ENCODE measurements at places on chromosomes 7 and 10.

DNA sequence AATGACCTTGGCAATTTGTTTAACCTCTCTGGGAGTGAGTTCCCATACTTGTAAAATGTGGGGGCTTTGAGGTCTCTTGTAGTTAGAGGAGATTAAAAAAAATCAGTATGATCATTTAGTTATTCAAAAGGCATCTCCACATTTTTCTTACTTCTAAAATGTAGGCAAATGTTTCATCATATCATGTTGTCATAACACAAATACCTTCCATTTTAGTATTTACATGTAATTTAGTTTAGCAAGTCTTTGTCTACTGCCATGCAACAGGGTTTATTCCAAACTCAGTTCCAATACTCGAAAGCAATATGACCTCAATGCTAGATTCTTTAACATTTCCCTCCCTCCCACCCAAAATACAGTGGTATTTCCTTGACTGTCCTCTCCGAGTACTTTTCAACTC is 262.8 kb upstream of the IMMP2L start:
- DNase-seq: no peak

DNA sequence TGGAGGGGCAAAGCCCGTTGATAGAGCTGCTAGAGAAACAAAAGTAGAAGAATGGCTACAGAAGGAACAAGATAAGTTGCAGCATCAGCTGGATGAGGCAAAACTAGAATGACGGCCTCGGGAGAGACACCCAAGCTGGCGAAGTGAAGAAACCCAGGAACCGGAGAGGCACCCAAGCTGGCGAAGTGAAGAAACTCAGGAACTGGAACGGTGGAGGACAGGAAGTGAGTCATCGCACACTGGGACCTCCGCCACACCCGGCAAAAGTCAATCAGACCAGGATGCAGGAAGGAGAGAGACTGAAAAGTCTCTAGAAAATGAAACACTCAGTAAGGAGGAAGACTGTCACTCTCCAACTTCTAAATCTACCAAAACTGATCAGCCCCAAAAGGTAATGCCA is 133.0 kb upstream of the NEBL start:
- no peak for DNase-seq

DNA sequence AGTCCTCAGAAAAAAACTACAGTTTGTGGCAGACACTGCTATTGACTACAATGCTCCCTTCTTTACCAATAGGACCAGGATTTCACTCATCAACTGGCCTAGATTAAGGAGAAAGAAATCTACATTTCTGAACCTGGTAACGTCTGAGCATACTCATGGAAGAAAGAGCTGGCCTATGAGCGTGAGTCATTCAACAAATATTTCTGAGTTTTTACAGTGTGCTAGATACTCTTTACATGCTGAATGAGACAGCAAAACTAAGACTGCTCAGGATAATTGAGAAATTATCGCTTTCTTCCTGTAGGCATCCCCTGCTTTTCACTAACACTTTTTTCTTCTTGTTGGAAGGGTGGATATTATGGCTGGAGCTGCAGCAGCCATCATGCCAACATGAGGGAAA is 609.7 kb downstream of the TNS3 start:
- DNase-seq: peak; percentile 91

- DNase-seq: no peak
These were observed 294.3 kb upstream of the PFKP start for GRCh38 chr10:2772816-2773631.

- no peak for DNase-seq
These were observed 951.1 kb upstream of the ZNF722 start for GRCh38 chr7:63047546-63047945.

- peak; percentile 61 for DNase-seq
These were observed 123.7 kb downstream of the KAT6B start for GRCh38 chr10:74949843-74950765.

DNA sequence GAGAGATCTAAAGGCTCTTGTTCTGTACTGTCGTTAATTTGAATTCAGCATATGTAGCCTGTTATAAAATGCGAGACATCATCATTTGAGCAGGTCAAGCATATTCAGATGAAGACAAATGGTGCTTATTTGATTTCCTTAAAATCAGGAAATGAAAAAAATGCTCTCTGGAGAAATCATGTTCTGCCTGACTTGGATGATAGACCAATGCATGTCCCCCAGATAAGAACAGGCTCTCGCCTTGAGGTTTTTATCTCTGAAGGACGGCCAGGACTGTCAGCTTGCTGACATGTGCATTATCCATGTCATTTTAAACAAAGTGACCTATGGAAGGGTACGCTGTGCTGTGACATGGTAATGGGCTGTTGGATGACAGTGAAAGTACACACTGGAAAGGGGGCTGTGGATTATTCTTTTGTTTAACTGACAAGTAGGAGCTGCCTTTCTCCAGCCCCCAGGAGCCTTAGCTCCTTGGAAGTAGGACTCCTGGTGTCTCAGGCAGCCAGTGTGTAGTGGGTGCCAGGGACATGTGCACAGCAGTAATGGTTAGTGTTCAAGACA is 695.1 kb upstream of the GALNT17 start:
- DNase-seq: no peak

DNA sequence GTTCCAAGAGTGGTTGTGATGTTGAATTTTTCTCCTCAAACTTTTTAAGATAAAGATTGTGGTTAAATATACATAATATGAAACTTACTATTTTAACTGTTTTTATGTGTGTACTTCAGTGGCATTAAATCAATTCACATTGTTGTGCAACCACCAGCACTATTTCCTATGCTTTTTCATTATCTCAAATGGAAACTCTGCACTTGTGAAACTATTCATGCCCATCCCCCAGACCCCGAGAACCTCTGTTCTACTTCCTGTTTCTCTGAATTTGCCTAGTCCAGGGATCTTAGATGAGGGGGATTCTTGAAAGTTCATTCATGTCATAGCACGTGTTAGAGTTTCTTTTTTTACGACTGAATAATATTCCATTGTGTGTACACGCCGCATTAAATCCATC is 67.0 kb downstream of the WDR37 start:
- DNase-seq: no peak

DNA sequence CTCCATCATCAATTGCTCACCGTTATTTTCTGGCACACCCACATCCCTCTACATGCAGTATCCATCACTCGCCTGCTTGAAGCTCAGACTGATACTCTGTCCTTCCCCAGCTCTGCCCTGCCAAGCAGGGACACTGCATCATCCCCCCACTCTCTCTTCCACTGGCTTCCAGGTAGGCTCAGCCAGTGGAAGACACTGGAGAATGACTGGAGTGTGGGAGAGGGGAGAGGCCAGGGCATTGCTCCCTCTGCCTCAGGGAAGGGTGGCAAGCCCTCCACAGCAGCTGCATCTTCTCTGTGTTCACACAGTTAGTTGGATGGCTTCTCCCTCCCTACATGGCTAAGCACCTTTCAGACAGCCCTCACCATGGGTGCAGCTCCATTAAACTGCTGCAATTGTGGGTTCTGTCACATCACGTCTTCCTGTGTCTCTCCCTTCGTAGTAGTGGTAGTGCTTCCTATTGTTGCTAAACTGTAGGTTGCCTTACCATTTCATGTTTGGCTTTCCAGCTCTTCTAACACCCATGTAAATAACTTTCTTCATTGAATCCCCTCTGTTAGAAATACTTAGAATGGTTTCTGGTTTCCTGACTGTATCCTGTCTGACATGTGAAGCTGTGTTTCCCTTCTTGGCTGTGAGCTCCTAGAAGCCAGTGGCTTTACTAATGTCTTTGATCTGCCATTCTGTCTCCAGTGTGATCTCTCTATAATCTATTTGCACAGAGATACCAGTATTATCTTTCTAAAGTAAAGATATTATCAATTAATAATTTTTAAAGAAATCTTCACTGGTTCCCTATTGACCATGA is 483.7 kb upstream of the LRRN3 start:
- DNase-seq: no peak

DNA sequence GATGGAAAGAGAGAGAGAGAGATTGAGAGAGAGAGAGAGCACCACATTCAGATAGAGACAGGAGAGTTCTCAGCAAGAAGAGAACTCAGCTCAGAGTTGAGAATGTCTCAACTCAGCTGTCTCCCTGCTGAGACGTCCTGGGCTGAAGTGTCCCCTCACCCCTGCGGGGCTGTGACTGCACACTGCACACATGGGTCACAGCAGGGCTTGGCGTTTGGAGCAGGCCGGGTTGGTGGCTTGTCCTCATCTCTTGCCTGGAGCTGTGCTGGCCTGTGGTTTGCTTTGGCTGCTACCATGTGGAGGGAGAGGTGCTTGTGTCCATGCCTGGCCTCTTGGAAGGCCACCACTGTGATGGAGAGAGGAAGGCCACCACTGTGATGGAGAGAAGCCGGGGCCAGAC is 167.9 kb downstream of the RNF216 start:
- DNase-seq: no peak

GRCh38 chr7:157061979-157062378 is 51.5 kb upstream of the MNX1 start:
- peak; percentile 15 for DNase-seq

- no peak for DNase-seq
These were observed 103.8 kb downstream of the SORBS1 start for GRCh38 chr10:95457319-95457886.

- no peak for DNase-seq
These were observed 20.4 kb downstream of the ZNF365 start for GRCh38 chr10:62394556-62395018.

- no peak for DNase-seq
These were observed 882.9 kb downstream of the NRG3 start for GRCh38 chr10:82757901-82758300.

DNA sequence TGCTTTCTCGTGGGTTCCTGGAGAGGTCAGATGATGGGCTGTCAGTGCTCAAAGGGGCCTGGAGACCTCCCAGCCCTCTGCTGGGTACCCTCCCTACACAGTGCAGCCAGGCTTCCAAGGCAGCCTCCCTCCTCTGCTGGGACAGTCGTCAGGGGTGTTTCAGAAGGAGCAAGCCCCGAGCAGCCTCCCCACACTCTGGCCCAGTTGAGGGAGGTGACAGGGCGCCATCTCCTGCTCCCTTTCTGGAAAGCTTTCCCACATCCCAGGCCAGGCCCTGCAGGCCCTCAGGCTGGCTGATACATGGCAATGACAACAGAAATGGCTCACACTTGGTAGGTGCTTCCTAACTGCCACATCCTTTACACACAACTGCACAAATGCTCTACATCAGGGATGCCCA is 32.1 kb downstream of the KCNMA1 start:
- DNase-seq: peak; percentile 54

DNA sequence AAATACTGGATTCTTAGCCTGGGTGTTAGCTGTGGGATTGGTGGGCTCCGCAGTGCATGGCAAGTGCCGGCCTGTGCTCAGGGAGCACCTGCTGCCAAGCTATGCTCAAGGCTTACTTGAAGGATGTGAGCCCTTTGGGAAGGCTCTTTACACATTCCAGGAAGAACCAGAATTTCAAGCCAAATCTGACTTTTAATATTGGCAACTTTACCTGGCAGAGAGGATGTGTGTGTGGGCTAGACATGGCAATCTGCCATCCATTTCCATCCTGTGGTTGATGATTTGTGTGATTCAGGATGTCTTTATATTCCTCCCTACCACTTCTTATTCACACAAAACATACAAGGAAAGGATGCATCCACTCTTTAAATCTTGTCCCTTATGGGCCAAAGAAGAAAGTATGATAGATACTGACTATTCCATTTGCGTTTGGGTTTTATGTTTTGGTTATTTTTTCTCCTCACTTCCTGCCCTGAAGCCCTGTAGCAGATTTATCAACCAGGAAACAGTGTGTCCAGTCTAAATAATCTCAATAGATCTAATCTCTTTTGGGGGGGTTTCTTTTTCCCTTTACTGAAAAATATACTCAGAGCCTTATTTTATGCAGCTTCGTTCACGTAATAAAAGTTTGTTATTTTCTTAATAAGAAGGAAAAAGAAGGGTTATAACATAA is 247.1 kb downstream of the COBL start:
- DNase-seq: no peak

GRCh38 chr10:12490963-12491362 is 141.6 kb downstream of the CAMK1D start:
- DNase-seq: no peak

DNA sequence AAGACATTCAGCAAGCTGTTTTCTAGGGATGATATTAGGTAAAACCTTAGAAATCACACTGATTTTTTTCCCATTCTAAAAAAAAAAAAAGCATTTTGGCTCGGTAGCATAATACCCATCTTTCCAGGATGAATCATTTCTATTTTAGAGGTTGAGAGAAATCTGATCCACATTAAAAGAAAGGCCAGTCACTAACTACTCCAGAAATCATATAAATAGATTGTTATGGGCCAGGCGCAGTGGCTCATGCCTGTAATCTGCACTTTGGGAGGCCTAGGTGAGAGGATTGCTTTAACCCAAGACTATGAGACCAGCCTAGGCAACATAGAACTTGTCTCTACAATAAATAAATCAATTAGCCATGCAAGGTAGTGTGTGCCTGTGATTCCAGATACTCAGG is 164.3 kb downstream of the BAMBI start:
- peak; percentile 51 for DNase-seq

- DNase-seq: no peak
These were observed 9.6 kb downstream of the RET start for GRCh38 chr10:43086321-43086942.

DNA sequence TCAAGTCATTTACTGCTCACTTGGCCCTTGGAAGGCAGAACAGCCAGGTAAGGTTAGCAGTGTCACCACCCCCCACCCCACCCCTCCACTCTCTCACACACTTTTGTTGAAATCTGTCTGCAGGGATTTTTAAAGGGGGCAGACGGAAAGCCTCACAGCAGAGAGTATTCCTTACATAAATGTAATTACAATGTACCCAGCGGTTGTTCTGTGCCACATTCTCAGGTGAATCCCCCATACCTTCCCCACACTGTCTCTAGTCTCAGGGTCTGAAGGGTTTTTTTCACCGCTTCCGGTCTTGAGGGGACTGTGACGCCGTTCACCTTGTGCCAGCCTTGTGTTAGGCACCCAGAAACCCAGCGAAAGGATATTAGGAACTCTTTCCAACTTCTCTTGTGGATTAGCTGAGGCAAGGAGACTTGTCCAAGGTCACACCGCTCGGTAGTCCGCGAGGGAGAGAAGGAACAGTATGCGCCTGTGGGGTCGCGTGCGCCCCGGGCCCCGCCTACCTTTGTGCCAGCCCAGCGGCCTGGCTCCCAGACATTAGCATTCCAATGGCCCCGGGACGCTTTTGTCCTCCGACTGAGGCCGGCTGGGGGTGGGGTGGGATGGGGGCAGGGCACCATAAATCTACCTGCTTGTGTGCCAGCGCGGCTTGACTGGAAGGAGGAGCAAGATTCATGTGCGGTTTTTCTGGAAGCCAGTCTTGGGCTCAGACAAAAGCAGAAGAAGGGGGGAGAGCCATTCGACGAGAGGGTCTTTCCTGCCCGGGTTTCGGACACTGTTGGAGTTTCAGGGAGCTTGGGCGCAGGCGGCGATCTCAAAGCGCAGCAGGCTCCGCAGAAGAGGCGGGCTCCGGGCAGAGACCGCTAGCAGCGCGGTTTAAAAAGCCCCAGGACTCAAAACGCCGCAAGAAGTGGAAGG is 4.5 kb downstream of the NEUROG3 start:
- no peak for DNase-seq

DNA sequence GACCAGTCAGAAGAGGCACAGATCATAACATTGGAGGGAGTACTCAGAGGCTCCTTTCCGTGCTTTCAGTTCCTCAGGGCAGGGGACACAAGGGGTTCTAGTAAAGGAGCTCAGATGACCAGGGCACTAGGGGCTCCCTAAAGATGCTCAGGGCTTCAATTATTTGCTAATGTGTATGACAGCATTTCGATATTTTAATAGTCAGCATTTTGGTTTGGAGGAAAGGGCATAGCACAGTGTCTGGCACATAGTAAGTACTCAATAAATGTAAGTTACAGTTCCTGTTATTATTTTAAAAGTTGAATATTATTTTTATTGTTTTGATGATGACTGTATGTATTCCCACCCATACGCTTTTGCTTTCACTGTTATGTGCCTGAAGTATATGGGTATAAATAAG is 260.0 kb downstream of the REEP3 start:
- DNase-seq: no peak

GRCh38 chr7:114104035-114104434 is 185.2 kb upstream of the PPP1R3A start:
- no peak for DNase-seq

All from ELR (cell line).